AML-193 (cell line): ENCODE measurements at places on chromosomes 7 and 10.

- no peak for DNase-seq
Observed at GRCh38 chr7:1555046-1555812, 776 bp downstream of the TMEM184A start.

DNA sequence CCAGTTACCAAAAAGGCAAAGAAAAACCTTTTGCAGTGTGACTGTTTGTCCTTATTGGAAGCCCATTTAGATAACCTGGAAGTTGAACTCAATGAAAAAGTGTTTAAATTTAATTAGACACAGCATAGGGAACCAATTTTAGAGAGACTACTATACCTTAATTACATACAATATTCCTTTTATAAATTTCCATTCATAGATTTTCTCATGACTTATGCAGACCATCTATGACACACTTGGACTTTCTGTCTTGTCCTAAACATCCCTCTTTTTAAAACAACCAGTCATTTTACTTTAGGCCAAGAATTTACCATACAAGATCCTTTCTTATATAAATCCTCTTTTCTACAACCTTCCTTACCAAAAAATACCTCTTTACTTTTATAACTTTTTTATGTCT is 61.6 kb downstream of the MTURN start:
- no peak for DNase-seq

GRCh38 chr10:96655461-96656197 is 64.7 kb downstream of the PIK3AP1 start:
- DNase-seq: peak; percentile 65

GRCh38 chr10:101032637-101033224 is 1.7 kb downstream of the SFXN3 start:
- peak; percentile 71 for DNase-seq

DNA sequence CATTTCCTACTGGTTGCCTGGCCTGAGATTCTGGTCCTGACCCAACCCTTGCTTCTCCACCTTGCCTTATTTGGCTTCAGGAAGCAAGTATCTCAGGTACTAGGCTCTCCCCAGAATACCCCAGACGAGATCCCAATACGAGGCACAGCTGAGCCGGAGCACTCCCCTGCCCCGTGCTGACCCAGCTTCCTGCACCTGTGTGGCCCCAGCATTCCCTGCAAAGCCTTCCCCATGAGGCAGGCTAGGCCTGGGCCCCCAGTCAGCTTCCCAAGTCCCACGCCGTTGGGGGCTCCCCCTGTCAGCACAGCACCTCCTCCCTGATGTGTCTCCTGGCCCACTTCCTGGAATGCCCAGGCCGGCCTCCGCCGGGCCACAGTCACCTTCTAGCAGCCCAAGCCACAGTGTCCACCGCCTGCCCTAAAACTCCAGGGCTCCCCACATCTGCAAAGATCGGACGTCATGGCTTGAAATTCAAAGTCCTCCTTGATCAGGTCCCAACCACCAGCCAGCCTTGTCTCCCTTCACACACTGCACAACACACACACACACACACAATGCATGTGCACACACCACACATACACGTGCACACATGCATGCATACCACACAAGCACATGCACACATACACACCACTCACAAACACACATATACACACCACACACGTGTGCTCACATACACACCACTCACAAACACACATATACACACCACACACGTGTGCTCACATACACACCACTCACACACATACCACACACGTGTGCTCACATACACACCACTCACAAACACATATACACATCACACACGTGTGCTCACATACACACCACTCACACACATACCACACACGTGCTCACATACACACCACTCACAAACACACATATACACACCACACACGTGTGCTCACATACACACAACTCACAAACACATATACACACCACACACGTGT is 78.9 kb upstream of the FOXK1 start:
- DNase-seq: no peak

GRCh38 chr10:86960863-86961434 is 2.5 kb downstream of the SNCG start:
- no peak for DNase-seq

- DNase-seq: no peak
Observed at GRCh38 chr7:5315761-5316160, 33.0 kb downstream of the SLC29A4 start.

- DNase-seq: no peak
Observed at GRCh38 chr10:89019569-89020327, 29.1 kb downstream of the FAS start.

DNA sequence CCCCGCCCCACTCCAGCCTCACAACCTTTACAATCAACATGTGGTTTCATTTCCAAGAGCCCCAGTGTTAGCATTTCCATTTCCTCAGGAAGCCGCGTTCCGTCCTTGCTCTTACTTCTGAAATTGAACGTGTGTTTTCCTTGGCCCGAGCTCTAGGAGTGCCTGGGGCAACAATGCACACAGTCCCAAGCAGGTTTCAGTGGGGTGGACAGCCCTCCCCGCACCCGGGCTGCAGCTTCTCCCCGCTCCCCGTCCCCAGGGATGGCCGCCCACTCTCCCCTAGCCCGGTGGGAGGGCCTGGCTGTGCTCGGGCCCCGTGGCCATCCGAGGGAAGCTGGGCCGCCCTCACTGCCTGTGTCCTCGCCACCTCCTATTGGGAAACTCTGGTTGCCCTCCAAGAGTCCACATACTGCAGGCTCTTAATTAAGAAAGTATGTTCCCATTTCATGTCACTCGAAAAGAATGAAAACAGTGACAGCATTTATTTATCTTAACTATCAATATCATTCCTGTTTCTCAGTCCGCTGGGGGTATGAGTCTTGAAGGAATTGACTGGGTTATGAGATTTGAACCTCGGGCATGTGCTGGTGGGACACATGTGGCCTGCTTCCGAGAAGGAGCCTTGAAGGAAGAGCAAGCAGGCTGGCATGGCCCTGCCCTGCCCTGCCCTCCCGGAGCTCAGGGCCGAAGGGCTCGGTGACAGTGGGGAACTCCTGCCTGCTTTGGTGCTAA is 163.8 kb downstream of the GRK5 start:
- no peak for DNase-seq

DNA sequence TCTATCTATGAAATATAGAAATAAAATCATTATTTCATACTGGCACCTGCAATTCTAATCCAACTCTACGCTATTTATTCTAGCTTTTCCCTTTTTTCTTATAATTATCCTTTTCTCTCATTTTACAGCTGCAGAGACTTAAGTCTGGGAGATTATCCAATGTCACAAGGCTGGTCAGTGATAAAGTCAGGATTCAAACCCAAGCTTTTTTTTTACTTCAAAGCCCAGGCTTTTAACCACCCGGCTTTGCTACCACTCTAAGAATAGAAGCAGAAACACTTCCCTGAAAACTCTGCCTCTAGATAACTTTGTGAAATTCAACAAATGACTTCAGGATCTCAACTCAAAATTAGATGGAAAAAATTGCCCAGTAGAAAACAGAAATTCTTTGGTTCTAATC is 552.5 kb downstream of the IPMK start:
- no peak for DNase-seq

GRCh38 chr7:49094866-49095265 is 170.5 kb downstream of the CDC14C start:
- DNase-seq: no peak

- DNase-seq: no peak
Observed at GRCh38 chr10:22733992-22734391, 19.6 kb upstream of the PIP4K2A start.

- no peak for DNase-seq
Observed at GRCh38 chr7:106623853-106624252, 37.1 kb downstream of the CCDC71L start.

GRCh38 chr10:132094581-132095234 is 29.0 kb downstream of the JAKMIP3 start:
- no peak for DNase-seq

DNA sequence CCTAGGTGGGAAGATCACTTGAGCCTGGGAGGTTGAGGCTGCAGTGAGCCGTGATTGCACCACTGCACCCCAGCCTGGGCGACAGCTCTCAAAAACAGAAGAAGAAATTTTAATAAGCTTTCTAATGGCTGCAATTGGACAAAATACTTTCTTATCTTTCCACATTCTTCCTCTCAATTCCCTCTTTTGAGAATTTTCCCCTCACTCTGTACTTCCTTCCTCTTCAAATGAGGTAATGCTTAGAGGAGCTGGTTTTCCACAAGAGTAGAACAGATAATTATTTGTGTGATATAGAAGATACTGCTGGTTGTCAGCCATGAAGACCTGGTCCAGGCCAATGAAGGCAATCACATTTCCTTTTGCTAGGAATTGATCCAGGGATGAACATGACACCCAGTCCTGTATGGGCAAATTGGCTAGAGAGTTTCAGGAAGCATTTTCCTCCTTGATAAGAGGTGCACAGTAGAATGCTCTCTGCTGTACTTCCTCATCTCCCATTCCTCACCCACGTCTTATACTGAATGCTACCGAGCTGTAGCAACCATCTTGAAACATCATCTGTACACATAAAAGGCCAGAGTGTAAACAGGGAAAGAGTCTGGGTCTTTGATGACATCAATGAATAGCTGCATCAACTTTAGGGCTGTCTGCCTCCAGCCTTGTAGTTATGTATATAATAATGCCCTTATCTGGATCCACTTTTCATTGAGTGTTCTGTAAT is 103.9 kb downstream of the CDK6 start:
- no peak for DNase-seq

DNA sequence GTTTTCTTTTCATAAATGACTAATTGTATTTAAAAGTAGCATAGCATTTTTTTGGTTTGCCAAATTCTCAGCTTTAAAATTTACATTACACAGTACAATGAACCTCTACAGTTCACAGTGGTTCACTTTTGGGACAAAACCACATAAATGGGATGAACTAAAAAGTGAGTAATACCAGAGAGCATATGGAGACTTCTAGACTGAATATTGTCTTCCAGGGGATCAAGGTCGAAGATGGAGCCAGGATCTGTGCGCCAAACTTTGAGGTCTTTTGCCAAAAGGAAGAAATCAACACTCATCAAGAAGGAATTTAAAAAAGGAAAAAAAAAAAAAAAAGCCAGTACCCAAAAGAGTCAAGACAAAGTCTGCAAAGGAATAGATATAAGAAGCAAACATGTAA is 87.5 kb downstream of the NEBL start:
- DNase-seq: no peak

DNA sequence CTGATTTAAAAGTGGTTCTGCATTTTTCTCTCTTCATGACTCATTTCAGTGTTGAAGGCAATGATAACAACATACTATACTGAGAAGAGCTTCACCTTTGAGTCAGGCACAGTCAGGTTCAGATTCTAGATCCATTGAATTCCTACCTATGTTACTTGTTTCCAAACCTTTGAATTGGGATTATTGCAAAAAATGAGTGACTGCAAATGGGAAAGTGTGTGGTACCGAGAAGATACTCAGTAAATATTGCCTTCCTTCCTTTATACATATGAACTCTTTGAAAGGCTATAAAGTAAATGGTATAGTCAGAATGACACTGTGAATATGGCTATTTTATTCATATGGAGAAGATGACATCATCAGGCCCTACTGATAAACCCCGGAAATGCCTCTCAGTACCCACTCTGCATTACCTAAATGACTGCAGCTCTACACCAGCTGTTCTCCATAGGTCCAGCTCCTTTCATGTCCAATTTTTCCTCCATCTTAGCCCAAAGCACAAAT is 66.7 kb upstream of the FGL2 start:
- no peak for DNase-seq

DNA sequence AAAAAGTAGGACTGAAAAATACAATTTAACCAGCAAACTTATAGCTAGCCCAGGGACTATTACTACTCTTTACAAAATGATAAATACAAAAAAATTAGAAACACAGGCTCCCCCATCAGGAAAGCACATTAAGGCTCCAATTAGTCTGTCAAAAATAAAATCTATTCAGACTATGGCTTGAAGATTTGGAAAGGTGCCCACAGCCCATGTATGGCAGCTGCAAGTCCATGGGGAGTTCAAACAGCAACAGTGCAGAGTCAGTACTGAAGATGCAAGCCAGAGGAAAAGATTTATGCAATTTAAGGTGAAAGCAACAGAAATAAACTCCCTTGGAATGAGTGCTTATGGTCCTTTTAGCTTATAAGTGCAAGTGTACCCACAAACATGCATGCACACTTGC is 29.7 kb downstream of the IMMP2L start:
- no peak for DNase-seq

DNA sequence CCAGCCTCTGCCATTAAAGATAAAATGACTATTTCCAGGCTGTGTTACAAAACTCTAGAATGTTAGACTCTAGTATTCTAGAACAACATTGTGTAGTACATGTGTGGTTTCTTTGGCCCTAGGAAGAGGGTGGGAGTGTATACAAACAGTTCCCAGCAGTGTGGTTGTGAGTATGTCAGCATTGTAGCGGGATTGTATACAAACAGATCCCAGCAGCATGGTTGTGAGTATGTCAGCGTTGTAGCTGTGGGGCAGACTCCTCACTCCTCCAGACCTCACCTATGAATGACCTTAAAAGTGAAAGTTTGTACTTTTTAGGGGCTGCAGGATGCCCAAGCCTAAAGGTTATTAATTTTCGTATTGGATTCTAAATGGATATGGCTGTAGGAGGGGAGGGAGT is 6.9 kb upstream of the ACSL5 start:
- no peak for DNase-seq

GRCh38 chr10:13732465-13732881 is 145.7 kb downstream of the PRPF18 start:
- DNase-seq: no peak

GRCh38 chr7:29569648-29570047 is 6.0 kb downstream of the PRR15 start:
- DNase-seq: peak; percentile 33

GRCh38 chr10:43200538-43201390 is 62.5 kb downstream of the CSGALNACT2 start:
- no peak for DNase-seq

DNA sequence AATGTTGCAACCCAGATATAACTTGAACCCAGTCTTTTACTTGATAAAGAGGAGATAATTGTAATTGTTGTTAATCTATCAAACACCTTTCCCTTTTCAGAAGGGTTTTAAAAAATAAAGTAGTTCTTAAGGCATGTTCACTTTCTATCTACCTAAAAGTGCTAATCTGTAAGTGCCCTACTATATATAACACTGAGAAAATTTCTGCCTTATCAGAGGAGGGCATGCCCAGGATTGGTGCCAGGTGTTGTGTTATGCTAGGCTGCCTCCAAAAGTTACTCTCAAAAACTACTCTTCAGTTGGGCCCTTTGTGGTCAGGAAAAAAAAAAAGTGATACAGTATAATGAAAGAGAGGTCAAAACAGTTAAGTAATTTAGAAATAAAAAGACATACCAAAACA is 36.3 kb downstream of the SMNDC1 start:
- DNase-seq: no peak
